Naive thymus-derived CD8-positive, alpha-beta T cell (primary cell): ENCODE measurements at places on chromosomes 1 and 21. TPM values are rescaled to one million over a fixed set of nuclear protein-coding genes. Genes with fewer than 3 reads are reported as not detected.

- no peak overlapping the region for H3K4me3 ChIP-seq
- H3K27me3 ChIP-seq: no peaks in the 10 kb centered on the region
- no peak overlapping the region for H3K27ac ChIP-seq
- peaks cover 7% of the 10 kb centered on the region for H3K4me1 ChIP-seq
- H3K36me3 ChIP-seq: no peaks in the 10 kb centered on the region
Observed at GRCh38 chr1:1026599-1027413, 6.9 kb downstream of the AGRN start.

DNA sequence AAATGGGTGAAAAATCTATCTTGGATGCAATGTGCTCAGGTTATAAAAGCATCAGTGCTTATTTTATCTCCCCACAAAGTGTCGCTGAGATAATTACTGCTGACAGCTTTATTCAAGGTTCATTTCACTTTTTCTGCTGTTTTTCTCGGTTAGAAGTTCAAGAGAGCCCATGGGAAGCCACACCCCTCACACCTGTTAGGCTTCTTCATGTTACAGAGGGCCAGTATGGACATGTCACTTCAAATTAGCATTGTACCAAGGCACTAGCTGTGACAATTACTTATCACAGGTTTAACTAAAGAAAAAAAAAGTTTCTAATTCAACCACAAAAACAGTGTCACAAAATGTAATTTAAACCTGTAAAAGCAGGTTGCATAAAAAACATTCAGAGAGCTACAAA is 187.3 kb upstream of the DMRTA2 start:
- no peaks in the 10 kb centered on the region for H3K4me1 ChIP-seq
- no peak overlapping the region for H3K27ac ChIP-seq
- DNase-seq: no peak
- H3K4me3 ChIP-seq: no peak overlapping the region
- H3K27me3 ChIP-seq: no peaks in the 10 kb centered on the region

DNA sequence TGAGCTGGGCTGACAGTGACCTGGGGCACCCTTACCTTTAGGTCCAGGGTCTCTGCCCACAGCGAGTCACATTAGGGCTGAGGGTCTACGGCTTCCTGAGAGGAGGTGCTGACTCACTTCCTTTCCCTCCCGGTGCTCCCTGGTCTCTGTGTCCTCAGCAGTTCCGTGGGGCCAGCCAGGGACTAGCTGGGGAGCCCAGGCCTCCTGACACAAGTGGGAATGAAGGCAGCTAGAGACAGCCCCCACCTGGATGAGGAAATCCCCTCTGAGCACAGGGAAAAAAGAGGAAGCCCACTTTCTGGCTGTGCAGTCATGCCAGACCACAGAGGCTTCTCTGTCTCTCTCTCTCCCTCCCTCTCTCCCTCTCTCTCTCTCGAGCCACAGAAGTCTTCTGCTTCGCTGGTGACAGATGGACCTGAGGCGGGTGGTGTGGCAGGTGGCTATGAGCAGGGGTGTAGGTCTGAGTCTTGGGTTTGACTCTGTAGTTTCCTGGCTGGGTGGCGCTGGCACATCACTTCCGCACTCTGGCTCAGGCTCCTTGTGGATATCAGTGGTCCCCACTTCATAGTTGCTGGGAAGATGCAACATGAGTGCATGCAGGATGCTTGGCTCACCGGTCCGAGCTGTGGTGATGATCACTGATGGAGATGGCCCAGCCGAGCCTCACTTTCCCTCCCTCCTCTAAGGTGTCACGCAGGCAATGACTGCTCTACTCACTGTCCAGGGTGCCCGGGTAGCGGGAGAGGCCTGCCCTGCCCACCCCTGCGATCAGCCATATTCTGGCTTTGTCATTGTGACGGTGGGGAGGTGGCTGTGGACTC is 3.5 kb downstream of the SLC66A1 start:
- no peak overlapping the region for H3K4me3 ChIP-seq
- DNase-seq: no peak
- no peaks in the 10 kb centered on the region for H3K36me3 ChIP-seq
- H3K27me3 ChIP-seq: no peaks in the 10 kb centered on the region

DNA sequence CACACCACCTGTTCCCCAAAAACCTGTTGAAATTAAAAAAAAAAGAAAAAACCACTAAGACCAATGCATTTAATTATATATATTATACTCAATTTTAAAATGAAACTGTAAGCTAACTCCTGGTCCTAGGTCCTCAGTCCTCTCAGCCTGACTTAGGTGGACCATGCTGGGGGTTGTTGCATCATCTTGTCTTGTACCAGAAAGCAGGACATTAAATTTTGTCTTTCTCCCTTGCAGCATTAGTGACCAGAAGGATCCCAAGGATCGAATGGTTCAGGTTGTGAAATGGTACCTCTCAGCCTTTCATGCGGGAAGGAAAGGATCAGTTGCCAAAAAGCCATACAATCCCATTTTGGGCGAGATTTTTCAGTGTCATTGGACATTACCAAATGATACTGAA is 97.6 kb downstream of the NRDC start:
- H3K27ac ChIP-seq: no peak overlapping the region
- H3K27me3 ChIP-seq: no peaks in the 10 kb centered on the region
- no peak for DNase-seq
- H3K4me3 ChIP-seq: no peak overlapping the region
- H3K36me3 ChIP-seq: peaks cover 13% of the 10 kb centered on the region
- peaks cover 9% of the 10 kb centered on the region for H3K4me1 ChIP-seq

DNA sequence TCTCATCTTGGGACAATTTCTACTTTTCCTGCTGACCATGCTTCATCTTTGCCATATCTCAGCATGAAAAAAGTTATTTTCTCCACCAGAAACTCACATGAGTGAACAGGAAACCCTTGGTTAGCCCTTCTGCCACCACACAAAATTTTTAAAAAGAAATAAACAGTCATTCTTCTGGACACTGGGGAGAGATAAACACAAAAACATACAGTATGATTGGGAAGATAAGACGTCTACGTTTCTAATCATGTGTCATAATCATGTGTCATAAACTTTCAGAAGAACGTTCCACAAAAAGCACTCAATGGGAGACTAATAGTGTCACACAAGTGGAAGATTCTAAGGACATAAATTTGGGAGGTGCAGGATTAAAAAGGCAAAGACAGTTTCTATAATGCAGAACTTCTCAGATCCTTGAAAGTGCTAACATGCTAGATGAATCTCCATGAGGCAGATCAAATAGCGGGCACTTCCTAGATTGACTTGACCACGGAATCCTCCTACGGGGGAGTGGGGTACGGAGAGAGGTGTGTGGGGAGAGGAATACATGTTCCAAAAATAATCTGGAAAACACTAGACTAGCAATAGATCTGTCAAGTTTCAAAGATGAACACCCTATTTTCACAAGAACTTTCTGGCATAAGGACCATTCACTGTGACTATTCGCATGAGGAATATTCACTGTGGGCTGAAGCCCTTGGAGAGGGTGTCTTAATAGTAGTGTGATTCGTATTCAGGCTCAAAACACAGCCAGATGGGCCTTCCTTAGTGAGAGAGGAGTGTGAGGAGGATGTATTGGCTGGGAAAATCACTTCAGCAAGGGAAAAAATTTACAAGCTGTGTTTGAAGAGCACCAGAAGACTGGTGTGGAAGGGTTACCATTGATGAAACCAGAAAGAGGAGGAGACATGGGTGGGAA is 206.7 kb downstream of the SETD4 start:
- peak overlapping the region; percentile 16 for H3K27ac ChIP-seq
- H3K36me3 ChIP-seq: no peaks in the 10 kb centered on the region
- no peak for DNase-seq
- H3K4me3 ChIP-seq: no peak overlapping the region
- H3K4me1 ChIP-seq: no peaks in the 10 kb centered on the region

The KRTAP10-12 gene
- not detected for total RNA-seq

GRCh38 chr21:38880577-38880966 is 74.8 kb downstream of the ETS2 start:
- no peak for DNase-seq
- H3K4me3 ChIP-seq: no peak overlapping the region
- H3K27me3 ChIP-seq: peaks cover 3% of the 10 kb centered on the region
- peaks cover 31% of the 10 kb centered on the region for H3K36me3 ChIP-seq
- H3K27ac ChIP-seq: no peak overlapping the region
- H3K4me1 ChIP-seq: no peaks in the 10 kb centered on the region

- no peak for DNase-seq
- H3K27ac ChIP-seq: no peak overlapping the region
- no peaks in the 10 kb centered on the region for H3K4me1 ChIP-seq
Observed at GRCh38 chr1:214830941-214831340, 227.9 kb downstream of the CENPF start.

The OR2T35 gene
- not detected for total RNA-seq

DNA sequence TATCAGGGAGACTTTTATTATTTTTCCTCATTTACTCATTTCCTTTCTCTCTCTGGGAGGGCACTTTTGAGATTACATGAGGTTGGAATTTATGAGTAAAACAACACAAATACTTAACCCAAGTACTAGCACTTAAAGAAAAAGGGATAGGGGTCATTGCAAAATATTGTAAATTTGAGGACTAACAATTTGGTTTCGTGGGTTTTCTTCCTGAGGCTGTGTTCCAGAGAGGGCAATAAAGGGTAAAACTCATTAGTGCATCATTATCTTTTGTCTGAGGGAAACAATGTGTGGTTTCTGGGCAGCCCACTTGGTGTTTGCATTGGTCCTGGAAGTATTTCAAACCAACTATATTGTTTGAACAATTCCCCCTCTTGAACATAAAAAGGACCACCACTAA is 96.5 kb downstream of the GREM2 start:
- no peak for DNase-seq
- H3K27ac ChIP-seq: no peak overlapping the region
- H3K4me1 ChIP-seq: peaks cover 2% of the 10 kb centered on the region
- no peaks in the 10 kb centered on the region for H3K36me3 ChIP-seq
- no peak overlapping the region for H3K4me3 ChIP-seq

DNA sequence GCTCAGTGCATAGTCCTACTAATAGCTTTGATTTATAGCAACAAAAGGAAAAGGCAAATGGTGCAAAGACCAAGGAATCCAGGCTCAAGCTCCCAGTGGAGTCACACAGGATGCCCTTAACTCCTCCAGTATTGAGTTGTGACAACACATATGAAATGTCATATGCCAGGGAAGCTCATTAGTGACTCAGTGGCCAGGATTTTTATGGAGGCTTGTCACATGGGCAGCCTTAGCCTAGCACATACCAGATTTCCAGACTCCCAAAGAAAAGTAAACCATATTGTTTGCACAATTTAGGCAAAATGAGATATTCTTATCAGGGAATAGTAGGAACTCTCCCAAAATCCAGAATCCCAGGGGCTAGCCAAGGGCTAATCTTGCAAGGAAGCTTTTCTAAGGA is 129.2 kb downstream of the MAGI3 start:
- no peak overlapping the region for H3K4me3 ChIP-seq
- peaks cover 4% of the 10 kb centered on the region for H3K4me1 ChIP-seq
- DNase-seq: no peak

The CFHR1 gene
- total RNA-seq: not detected

- no peaks in the 10 kb centered on the region for H3K27me3 ChIP-seq
- H3K4me1 ChIP-seq: peaks cover 35% of the 10 kb centered on the region
- H3K4me3 ChIP-seq: no peak overlapping the region
- DNase-seq: no peak
- H3K27ac ChIP-seq: peak overlapping the region; percentile 85
- no peaks in the 10 kb centered on the region for H3K36me3 ChIP-seq
Observed at GRCh38 chr21:41359286-41359685, 2.5 kb upstream of the MX2 start.

- no peaks in the 10 kb centered on the region for H3K27me3 ChIP-seq
- no peak overlapping the region for H3K4me3 ChIP-seq
- DNase-seq: no peak
- no peak overlapping the region for H3K27ac ChIP-seq
- H3K4me1 ChIP-seq: peaks cover 12% of the 10 kb centered on the region
- H3K36me3 ChIP-seq: peaks cover 7% of the 10 kb centered on the region
Observed at GRCh38 chr1:222385262-222385661, 162.6 kb downstream of the HHIPL2 start.

DNA sequence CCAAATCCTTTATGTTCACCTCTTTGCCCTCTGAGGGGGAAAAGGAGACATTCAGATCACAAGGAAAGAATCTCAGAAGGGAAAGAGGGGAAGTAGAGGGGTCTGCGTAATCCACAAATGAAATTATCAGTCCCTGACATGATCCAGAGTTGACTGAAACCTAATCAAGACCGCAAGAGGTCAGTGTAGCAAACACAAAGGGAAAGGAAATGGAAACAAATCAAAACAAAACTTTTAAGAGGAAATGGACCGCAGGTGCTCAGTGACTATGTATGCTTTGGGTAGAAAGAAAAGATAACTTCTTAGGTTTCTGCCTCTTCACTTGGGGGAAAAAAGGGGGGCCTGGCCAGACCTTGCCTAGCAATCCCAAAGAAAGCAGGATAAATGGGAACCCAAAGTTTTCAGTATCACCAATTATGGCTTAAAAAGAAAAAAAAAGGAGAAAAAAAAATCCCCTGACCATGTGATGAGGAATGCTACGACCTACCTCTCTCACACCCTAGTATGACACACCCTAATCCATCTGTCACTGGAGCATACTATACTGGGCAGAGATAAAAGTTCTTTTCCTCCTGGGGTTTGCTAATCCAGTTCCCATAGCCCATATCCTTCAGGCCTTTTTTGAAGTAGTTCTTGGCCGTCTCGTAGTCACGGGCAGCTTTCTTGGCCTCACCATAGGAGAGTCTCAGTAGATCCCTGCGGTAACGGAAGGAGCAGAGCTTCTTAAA is 16.9 kb downstream of the CHRNB2 start:
- H3K36me3 ChIP-seq: peaks cover 12% of the 10 kb centered on the region
- H3K4me3 ChIP-seq: no peak overlapping the region
- peaks cover 4% of the 10 kb centered on the region for H3K4me1 ChIP-seq
- no peak overlapping the region for H3K27ac ChIP-seq
- no peak for DNase-seq
- H3K27me3 ChIP-seq: no peaks in the 10 kb centered on the region
